Endothelial cell (in vitro differentiated cells): ENCODE measurements at places on chromosomes 11 and 22. TPM values are rescaled to one million over a fixed set of nuclear protein-coding genes. Genes with fewer than 3 reads are reported as not detected.

Gene RAPSN
- total RNA-seq = 0.95 TPM

Gene PDE2A
- 65.9 TPM for total RNA-seq

Gene THY1
- 526 TPM for total RNA-seq

Gene KIRREL3
- 0.38 TPM for total RNA-seq

- no peak for DNase-seq
Observed at GRCh38 chr22:49942565-49943404, 17.8 kb upstream of the PIM3 start.

- no peak for DNase-seq
Observed at GRCh38 chr11:70251659-70252321, 18.7 kb upstream of the PPFIA1 start.

DNA sequence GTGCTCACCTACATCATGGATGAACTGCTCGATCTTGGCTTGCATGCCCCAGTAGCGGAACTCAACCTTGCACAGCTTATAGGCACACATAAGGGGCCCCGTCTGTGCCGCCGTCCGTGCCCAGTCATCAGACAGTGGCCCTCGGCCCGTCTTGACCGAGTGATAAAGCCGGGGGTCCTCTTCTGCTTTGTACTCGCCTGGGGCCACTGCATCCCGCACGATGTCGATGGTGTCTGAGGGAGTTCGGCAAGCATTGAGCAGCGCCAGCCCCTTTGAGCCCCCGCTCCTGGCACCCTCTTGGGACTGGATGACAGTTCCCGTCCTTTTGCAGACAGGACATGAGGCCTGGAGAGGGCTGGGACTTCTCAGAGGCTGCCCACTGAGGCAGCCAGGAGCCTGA, 3.3 kb downstream of the PITPNM1 start:
- DNase-seq = no peak

DNA sequence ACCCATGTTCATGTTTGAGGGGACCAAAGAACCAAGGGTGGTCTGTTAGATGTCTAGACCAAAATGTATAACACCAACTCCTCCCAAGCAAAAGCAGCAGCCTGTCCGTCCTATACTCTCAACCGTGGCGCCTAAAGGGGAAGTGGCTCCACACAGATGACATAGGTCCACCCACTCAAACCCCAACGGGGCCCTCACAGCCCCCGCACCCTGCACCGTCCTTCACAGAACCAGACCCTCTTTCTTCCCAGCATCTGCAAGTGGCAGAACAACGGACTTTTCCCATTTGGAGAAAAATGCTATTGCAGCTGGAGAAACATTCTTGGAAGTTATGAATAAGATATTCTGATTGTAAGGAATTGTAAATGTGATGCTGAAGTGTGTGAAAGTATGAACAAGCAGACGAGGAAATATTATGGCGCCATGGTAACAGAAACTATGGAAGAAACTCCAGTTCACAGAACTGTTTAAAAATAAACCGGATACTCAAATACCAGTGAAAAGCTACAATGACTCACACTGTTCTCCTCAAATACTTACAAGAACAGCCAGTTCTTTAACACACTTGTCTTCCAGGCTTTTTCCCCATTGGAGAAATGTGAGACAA, 76.5 kb upstream of the ARFGAP3 start:
- DNase-seq = no peak

DNA sequence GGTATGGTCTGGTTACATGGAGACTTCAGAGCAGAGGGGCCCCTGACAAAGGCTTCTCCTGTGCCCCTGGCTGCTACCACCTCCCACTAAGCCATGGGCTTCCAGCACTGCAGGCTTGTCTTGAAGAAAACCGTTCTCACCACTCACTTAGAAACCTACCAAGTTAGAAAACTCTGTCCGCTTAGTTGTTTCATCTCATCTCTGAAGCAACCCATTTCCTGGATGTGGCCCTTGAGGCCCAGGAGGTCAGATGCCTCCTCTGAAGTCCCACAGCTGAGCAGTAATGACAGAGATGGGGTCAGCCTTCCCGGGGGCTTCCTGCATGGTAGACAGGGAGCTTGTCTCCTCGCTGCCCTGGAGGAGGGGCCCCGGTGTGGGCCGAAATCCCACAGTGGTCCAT, 12.9 kb downstream of the CSF2RB start:
- DNase-seq = no peak

DNA sequence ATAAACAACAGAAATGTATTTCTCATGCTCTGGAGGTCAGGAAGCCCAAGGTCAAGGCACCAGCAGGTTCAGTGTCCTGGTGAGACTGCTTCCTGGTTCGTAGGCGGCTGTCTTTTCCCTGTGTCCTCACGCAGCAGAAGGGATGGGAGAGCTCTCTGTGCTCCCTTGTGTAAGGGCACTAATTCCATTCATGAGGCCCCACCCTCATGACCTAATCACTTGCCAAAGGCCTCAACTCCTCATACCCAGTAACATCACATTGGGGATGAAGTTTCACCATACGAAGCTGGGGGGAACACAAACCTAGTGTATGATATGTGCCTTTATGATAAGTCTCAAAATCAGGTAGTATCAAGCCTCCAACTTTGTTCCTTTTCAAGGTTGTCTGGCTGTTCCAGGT, 38.6 kb upstream of the PANX2 start:
- DNase-seq = no peak

- no peak for DNase-seq
Observed at GRCh38 chr11:76738618-76739240, 44.4 kb upstream of the TSKU start.

- DNase-seq = peak; percentile 89
Observed at GRCh38 chr22:30286813-30287647, 2.3 kb downstream of the CASTOR1 start.

- DNase-seq = no peak
Observed at GRCh38 chr22:45341498-45341897, 31.8 kb downstream of the FAM118A start.

DNA sequence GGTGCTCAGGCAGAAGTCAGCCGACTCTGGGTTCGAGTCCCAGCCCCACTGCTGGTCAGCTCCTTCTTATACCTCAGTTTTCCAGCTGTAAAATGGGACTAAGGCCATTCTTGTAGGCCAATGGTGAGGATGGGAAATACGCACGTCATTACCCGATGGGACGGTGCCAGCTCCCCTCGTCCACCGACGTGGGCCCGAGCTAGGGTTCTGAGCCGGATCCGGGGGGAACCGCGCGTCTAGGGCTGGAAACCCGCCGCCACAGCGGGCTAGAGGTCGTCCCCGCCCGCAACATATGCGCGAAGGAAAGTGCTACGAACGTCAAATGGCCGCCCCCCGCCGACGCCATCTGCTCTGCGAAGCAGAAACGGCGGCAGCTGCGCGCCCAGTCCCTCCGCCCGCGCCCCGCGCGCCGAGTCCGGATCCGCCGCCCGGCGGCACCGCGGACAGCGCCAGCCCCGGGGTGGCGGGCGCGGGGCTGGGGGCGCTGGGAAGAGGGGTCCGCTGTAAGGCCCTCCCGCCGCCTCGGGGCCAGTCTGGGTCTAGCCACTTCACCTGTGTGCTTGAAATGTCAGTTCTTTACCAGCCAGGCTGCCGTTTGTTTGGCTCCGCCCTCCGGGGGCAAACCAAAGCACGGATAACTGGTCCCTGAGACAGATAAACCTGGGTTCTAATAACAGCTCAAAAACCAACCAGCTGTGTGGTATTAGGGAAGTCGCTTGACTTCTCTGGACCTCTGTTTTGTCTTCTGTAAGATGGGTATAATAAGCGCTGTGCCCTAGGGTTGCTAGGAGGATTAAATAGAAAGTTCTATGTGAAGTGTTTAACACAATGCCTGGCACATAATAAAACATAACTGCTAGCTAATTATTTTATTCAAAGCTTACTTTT, 103.5 kb upstream of the RCN1 start:
- peak; percentile 38 for DNase-seq

DNA sequence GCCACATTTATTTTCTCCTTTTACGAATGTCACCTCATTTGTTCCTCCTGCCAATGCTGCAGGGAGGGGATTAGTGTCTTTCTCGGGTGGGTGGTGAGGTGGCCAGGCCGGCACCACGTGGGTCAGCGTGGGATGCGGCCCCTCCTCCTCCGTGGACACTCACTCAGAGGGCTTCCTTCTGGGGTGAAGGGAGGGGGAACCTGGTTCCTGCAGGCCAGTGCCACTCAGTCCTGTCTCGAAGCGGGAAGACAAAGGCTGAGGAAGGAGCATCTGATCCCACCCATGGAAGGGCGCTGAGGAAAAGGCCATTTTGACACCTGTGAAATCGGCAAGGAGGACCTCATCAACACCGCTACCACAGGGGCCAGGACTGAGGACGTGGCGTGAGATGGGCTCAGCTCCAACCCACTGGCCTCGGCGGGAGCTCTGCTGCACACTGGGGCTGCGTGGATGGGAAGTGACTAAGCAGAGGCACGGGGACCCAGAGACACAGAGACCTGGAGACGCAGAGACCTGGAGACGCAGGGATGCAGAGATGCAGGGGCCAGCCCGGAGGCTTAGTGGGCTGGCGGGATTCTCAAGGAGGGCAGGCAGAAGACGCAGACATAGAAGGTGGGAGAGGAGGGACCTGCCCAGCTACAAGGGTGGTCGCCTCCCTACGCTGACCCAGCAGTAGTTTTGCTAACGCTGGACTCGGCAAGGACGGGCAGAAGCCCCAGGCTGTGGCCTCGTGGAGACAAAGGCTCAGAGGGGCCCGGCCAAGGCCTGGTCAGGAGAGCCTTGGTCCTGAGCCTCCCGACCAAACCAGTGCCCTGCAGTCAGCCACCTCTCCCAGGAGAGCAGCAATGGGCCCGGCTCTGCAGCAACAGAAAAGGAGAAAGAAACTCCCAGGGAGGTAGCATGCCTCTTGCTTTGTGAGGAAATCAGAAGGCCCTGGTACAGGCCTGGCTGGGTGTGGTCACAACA, 1071.2 kb downstream of the BRD1 start:
- peak; percentile 4 for DNase-seq

DNA sequence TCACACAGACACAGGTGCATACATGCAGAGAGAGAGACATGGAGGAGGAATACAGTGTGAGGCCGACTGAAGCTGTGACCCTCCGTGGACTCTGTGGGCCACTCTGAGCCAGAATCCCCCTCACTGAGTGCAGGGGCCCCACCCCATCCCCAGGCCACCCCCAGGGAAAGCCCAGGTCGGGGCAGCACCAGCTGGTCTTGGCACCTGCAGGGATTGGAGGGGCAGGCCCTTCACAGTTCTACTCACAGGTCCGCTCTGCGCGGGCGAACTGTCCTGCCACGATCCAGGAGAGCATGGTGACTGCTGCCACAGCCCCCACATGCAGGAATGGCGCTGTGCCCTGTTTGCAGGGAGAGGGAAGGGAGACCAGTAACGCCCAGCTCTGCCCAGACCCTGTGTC, 16.3 kb upstream of the KLHL35 start:
- DNase-seq = no peak

DNA sequence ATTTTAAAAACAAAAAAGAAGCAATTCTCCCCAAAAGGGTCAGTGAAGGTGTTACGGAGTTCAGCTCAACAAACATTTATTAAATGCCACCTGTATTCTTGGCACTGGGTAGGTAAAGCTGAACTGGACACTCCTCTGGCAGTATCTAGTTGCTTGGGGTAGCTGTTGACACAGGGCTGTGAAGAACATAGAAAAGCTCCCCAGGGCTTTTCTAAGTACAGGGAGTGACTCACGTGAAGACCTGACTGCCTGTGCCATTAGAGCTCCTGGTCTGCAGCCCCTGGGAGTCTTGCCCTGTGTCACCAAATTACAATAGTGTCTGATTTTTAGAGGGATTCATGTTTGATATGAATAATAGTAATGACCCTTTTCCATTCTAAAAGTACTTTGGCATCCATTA, 43.6 kb downstream of the COA4 start:
- no peak for DNase-seq

DNA sequence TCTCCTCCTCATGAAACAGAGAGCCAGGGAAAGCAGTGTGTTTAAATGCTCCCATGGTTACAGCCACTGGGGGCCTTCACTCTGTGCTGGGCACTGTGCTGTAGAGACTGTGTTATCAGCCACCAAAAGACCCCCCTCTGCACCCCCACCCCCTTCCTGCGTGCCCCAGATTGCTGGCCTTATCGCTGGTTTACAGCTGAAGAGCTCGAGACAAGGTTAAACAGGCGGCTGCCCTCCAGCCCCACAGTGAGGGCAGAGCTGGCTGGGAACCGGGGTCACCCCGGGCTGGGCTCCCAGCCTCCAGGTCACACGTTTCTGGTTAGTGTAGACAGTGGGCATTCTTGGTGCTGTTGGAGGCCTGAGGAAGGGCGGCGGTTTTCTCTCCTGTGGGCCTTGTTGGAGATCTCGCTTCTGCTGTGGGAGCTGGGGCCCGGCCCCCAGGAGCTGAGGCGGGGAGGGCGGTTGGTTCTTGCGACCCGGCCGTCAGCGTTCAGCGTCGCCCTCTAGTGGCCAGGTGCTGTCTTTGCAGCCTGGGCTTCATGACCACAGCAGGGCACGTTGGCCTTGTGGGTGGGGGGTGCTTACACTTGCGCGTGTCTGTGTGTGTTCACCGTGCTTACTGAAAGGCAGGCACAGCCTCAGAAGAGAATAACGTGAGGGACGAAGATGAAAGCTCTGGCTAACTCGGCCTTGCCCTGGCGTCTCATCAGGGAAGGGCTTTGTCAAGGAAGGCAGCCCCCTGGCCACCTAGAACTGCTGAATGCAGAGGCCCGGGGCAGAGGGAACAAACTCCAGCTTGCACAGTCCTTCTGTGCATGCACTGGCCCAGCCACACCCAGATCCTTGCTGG, 40.8 kb downstream of the TBC1D22A start:
- peak; percentile 63 for DNase-seq

DNA sequence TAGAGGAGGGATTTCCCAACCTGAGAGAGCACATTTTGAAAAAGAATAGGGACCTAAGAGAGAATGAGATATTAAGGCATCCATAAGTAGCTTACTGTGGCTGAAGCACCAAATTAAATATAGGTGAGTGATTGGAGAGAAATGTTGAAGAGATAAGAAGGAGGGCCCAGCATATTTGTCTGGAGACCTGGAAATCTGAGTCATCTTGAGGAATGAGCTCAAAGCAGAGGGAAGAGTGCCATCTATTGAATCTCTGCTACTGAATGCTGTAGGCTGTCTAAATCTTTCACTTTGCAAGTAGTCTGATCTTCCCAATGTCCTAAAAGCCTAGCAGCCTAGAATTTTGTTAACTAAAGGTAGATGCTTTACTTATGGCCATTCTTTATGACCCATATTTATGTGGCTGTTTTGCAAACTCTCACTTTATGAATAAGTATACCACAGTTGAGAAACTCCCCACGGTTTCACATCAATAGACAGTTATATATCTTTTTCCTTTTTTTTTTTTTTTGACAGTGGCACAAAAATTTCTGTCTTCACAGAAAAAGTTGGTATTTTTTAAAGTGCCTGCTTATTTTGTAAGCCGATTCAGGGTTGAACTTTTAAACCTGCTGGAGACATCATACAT, 2093.5 kb downstream of the LRRC4C start:
- no peak for DNase-seq
